Memory B cell (primary cell): ENCODE measurements at places on chromosomes 16 and 17.

GRCh38 chr17:13920413-13920812 lies 148.9 kb upstream of the COX10 start:
- DNase-seq = no peak

DNA sequence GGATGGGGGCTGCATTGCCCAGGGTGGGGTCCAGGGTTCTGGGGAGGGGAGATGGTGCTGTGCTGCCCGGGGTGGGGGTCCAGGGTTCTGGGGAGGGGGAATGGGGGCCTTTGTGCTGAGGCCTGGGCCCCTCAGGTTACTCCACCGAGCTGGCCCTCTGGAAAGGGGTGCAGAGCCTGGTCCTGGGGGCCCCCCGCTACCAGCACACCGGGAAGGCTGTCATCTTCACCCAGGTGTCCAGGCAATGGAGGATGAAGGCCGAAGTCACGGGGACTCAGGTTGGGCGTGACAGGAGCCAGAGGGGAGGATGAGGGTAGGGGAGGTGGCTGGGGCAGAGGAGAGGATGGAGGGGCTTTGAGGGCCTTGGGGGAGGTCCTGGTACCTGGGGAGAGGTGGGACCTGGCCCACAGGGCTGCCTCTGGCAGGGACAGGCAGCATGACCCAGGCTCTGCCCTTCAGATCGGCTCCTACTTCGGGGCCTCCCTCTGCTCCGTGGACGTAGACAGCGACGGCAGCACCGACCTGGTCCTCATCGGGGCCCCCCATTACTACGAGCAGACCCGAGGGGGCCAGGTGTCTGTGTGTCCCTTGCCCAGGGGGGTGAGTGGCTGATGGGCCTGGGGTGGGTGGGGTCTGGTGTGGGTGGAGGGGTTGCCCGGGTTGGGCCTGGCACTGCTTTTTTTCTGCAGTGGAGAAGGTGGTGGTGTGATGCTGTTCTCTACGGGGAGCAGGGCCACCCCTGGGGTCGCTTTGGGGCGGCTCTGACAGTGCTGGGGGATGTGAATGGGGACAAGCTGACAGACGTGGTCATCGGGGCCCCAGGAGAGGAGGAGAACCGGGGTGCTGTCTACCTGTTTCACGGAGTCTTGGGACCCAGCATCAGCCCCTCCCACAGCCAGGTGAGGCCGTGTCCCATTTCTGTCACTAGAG lies 7.8 kb downstream of the ITGAX start:
- DNase-seq = no peak

DNA sequence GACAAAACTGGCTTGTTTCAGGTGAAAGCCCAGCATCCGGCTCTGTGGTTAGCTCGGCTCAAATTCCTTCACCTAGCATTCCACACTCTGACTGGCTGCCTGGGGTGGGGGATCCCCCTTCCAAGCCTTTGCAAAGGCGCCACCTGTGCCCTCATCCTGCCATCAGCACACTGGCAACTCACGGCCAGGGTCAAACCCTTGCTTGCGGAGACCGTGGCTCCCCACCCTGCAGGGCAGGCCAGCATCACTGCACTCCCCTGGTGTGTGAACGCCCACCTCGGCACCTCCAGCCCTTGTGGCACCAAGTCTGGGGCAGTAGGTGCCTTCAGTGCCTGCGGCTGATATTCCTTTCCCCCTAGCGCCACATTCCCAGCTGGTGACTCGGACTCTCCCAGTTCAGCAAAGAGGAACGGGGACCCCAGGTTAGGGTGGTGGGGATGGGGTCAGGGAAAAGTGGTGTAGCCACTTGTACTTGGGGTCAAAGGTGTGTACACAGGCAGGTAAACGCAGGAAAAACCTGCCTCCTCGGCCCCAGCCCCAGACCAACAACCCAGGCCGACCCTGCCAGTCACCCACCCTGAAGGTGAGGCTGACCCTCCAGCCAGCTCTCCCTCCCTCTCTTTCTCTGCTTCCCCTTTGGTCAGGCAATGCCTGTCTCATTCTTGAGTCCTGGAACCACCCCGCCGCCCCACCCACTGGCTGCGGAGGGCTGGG lies 1.1 kb downstream of the FLII start:
- DNase-seq = no peak

DNA sequence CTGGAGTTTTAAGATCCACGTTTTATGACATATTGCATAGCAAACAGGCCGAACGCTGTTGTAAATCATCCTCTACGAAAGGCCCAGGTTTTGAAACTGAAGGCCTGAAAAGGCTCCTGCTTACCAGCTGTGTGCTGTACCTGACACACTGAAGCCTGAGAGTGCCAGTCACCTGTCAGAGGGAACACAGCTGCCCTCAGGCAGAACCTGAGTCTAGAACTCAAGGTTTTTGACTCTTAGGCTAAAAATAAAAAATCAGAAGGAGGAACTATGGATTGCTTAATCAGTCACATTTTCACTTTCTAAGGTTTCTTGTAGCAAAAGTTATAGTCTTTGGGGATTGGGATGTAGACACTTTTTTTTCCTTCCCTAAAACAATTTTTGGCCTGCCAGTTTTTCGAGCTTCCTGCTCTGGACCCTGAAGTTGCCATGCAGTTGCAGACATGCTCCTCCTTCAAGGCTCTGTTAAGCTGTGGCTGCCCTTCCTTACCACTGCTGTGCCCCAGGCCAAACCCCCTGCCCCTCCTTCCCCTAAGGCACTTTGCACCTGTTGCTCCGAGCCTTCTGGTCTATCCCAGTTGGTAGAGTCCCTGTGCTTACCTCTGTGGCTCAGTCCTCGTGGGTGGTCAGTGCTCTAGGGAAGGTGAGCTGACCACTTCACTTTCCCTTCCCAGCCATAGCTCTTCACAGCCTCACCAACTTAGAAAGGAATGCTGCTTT lies 56.6 kb downstream of the TENT4B start:
- DNase-seq = no peak

GRCh38 chr17:9239793-9240658 lies 218.7 kb downstream of the NTN1 start:
- peak; percentile 64 for DNase-seq

DNA sequence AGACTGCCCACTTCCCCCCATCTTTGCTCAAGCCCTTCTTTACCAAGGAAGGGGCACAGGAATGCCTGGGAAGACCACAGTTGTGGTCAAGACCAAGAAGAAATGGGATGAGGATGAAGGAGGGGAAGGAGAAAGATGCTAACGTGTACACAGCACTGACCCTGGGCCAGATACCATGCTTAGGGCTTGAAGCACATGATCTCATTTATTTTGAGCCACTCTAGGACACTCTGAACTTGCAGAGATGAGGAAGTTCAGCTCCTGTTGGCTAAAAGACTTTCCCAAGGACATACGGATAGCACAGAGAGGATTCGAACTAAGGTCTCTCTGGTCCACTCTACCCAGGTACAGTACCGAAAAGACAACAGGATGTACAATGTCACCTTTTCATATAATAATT lies 42.6 kb downstream of the PIK3R5 start:
- DNase-seq = no peak

GRCh38 chr16:20029611-20030010 lies 44.1 kb downstream of the GPR139 start:
- DNase-seq = no peak

- DNase-seq = no peak
Observed at GRCh38 chr17:8966926-8967325, 1.4 kb upstream of the PIK3R5 start.

DNA sequence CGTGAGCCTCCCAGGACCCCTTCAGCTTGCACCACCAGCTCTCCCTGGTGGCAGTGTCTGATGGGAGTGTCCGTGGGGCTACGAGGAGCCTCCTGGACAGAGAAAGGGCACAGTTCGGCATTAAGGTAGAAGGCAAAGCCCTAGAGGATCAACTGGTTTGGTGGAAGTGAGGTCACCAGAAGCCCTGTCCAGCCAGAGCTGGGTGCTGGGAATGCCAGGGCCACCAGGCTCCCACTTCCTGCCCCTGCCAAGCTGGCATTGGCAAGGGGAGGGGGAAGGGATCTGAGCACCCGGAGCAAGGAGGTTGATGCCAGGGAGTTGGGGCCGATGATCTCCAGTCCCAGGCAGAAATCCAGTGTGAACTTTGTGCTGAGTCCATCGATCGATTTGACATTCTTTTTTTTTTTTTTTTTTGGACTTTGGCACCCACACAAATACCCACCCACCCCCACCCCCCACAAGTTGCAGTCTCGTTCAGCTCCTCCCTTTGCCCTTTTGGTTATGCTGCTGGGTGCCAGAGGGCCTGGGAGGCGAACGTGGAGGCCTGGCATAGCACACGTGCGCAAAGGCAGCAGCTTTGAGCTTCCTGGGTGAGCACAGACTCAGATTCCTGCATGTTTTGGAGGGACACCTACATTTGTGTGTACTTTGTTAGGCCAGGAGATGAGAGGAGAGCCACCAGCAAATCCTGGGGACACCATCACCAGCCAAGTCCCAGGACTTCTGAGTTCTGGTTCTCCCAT lies 2.1 kb downstream of the NHERF1 start:
- no peak for DNase-seq

DNA sequence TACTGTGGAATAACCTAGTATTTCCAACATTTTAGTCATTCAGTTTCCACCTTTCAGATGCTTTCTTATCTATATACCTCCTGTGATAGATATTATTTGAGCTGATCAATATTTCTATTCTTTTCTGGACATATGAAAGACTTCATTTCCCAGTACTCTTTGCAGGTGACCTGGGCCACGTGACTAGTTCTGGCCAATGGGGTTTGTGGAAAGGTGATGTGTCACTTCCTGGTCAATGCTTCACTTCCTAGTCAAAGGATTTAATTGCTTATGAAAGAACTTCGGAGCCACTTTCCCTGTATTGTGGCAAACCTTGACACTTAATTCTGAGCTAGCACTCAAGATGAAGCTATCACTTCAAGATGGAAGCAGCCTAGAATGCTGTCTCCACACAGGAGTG lies 248.9 kb upstream of the FOXF1 start:
- no peak for DNase-seq

DNA sequence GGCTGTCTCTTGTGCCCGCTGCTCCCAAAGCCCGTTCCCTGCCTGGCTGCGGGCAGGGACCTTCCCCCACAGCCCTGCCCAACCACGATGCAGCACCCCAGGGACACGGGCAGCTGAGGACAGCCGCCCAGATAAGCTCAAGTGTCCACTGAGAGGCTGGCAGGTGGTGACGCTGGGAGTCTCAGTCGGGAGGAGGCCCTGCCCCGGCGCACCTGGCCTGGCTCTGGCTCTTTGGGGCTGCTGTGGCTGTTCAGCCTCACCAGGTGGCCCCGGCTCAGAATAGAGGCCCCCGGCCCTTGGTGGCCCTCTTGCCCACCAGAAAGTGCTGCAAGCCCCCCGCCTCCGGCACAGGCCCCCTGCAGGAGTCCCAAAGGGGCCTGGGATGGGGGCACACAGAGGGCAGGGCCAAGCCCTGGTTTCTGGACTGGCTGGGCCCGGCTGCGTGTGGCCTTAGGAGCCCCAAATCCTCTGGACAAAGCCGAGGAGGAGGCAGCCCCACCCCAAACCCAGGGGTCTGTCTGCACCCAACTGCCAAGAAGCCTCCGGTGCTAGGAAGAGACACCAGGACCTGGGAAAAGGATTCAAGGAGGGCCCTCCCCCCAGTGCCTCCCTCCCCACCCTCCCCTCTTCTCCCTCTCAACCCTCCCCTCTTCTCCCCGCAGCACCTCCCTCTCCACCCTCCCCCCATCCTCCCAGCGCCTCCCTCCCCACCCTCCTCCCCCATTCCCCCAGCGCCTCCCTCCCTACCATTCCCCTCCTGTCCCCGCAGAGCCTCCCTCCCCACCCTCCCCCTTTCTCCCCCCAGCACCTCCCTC lies 5.3 kb downstream of the NTHL1 start:
- DNase-seq = no peak

- no peak for DNase-seq
Observed at GRCh38 chr16:10332241-10332640, 53.6 kb upstream of the ATF7IP2 start.

GRCh38 chr16:83134638-83135037 lies 507.9 kb downstream of the CDH13 start:
- DNase-seq = no peak

GRCh38 chr16:88784074-88784855 lies 755 bp downstream of the PIEZO1 start:
- no peak for DNase-seq

GRCh38 chr17:51435641-51436091 lies 175.3 kb downstream of the UTP18 start:
- DNase-seq = no peak

DNA sequence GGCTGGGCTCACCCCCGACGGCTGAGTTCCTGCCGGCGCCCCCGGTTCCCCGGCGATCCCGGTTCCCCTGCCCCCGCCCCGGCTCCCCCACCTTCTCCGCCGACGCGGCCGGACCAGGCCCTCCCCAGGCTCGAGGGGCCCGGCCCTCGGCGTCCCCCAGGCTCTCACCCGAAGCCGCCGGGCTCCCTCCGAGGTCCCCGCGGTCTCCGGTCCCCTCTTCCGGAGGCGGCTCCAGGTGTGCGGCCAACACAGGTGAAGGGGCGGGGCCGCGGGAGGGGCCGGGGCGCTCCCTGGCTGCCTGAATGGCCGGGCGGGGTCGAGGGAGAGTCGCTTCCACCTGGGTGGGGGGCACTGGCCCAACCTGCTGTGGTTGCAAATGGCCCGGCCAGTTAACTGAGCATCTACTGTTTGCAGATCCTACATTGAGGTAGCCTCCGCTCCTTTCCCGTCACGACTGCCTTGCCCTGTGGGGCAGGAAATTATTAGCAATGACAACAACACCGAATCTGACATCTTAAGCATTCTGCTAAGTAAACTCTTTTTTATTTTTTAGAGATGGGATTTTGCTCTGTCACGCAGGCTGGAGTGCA lies at the start of gene BICDL2:
BICDL2 (minus strand) TSS at position 219 of the 590 bp plus-strand sequence. CDS start 1,448 bp downstream, outside the sequence.
- no peak for DNase-seq

DNA sequence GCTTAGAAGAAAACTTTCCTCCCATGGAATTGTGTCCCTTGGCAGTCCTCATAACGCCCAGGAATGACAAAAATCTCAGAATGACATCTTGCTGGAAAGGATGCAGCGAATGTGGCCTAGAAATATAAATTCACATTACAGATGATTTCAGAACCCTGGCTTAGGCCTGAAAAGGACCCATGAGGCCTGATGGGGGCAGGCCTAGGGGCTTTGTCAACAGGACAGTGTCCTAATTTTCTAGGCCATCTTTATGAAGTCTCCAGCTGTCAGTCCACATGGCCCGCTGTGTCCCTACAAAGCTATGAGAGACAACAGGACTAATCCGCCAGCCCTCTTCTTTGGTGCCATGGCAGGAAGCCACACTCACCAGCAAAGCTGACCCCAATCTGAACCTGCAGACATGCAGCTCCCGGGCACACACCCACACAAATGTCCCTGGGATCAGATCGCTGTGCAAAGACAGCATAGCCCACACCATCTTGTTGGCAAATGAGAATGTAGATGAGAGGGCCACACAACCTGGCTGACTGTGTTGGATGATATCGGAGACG lies 40.4 kb upstream of the DNAH17 start:
- DNase-seq = no peak

DNA sequence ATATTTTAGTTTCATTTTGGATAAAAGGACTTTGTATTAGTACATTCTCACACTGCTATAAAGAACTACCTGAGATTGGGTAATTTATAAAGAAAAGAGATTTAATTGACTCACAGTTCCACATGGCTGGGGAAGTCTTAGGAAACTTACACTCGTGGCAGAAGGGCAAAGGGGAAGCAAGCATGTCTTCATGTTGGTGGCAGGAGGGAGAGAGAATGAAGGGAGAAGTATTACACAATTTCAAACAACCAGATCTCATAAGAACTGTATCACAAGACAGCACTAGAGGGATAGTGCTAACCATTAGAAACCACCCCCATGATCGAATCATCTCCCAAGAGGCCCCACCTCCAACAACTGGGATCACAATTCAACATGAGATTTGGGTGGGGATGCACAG lies 142.9 kb downstream of the USP31 start:
- DNase-seq = no peak
